Stimulated activated CD4-positive, alpha-beta T cell treated with anti-CD3 and anti-CD28 coated beads, TNF-alpha, amount 100 ng/mL, for 4 hours (primary cell): ENCODE measurements at places on chromosomes 12 and 14.

DNA sequence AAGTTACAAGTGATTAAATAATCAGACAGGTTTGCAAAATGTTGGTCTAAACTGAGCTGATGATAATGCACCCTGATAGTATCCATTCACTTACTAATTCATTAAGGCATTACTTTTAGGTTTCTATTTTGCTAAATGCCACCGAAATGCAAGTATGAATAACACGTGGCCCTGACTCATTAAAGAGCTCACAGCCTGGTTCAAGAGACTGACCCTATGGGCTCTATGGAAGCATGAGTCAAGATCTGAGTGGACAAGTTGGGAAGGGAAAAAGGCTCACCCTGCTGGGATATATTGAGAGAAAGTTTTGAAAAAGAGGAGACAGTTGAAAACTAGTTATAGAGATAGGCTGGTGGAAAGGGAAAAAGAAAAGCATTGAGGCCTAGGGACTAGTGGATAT lies 14.8 kb upstream of the LRRC9 start:
- DNase-seq, result no peak

- DNase-seq, result no peak
These were observed 7.2 kb downstream of the HHIPL1 start for GRCh38 chr14:99651953-99652746.

- no peak for DNase-seq
These were observed 15.8 kb downstream of the NOC4L start for GRCh38 chr12:132160016-132160415.

GRCh38 chr12:32273063-32273522 lies 126.3 kb upstream of the FGD4 start:
- DNase-seq, result no peak

- DNase-seq, result peak; percentile 71
These were observed at the start of gene ANAPC7 for GRCh38 chr12:110403146-110403975. Gene ANAPC7 (minus strand): TSS chr12:110403708. CDS start chr12:110403627, 81 bp downstream.

GRCh38 chr12:25743679-25744215 lies 190.7 kb upstream of the LMNTD1 start:
- no peak for DNase-seq

DNA sequence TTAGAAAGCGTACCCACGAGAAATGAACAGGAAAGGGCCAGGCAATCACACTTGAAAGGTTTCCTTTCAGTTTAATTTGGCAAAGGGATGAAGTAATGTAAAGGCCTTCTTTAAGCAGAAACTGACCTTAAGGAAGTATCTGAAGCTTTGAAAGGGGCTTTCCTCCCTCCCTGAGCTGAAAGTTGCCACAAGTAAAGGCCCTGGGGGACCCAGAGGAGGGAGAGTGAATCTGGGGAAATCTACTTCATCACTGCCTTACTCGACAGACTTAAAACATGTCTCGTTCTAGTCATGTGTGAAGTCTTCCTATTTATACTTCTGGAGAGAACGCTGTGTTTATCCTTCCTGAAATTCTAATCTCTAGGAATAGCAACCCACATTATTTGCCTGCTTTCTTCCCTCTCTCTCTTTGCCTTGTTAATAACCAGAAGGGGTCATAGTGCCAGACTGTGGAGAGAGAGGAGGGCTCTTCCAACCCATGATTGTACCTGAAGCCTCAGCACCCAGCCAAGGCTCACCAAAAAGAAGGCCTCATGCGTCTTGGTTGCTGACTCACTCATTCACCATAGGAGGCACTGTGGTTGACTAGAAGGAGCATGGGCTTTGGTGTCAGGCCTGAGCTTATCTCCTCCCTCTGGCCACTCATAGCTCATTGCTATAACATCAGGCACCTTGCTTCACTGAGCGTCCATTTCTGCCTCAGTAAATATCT lies 10.2 kb upstream of the GPX2 start:
- no peak for DNase-seq

- no peak for DNase-seq
These were observed 588.2 kb downstream of the NRXN3 start for GRCh38 chr14:78758333-78758732.

- DNase-seq, result no peak
These were observed 31.1 kb downstream of the INTS13 start for GRCh38 chr12:26906704-26907103.

GRCh38 chr14:72800848-72801370 lies 93.0 kb downstream of the DPF3 start:
- no peak for DNase-seq

GRCh38 chr14:95445161-95445560 lies 71.3 kb downstream of the SYNE3 start:
- no peak for DNase-seq

- DNase-seq, result no peak
These were observed 3.6 kb downstream of the TNFAIP2 start for GRCh38 chr14:103126873-103127304.

- no peak for DNase-seq
These were observed 53.8 kb downstream of the TESC start for GRCh38 chr12:117045160-117046010.

DNA sequence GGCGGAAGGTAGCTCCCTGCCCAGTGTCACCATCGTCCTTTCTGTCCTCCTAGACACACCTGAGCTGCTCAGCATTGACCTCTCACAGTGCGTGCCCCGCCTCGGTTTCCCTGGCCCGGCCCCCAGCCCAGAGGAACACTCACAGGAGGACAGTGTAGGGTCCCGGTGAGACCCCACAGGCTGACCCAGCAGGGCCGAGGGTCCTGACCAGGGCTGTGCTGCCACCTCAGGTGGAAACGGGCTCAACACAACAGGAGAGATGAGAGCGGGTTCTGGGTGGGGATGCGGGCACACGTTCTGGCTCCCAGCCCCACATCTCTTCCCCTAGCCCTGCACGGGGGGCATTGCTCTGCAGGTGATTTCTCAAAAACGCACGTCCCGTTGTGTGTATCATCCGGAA lies 98.1 kb downstream of the PIWIL1 start:
- no peak for DNase-seq

- peak; percentile 25 for DNase-seq
These were observed 707 bp downstream of the CPSF6 start for GRCh38 chr12:69239922-69240630.

GRCh38 chr14:96168581-96168980 lies 36.1 kb upstream of the BDKRB2 start:
- DNase-seq, result no peak

GRCh38 chr12:105120551-105120950 lies 13.0 kb downstream of the WASHC4 start:
- DNase-seq, result no peak

DNA sequence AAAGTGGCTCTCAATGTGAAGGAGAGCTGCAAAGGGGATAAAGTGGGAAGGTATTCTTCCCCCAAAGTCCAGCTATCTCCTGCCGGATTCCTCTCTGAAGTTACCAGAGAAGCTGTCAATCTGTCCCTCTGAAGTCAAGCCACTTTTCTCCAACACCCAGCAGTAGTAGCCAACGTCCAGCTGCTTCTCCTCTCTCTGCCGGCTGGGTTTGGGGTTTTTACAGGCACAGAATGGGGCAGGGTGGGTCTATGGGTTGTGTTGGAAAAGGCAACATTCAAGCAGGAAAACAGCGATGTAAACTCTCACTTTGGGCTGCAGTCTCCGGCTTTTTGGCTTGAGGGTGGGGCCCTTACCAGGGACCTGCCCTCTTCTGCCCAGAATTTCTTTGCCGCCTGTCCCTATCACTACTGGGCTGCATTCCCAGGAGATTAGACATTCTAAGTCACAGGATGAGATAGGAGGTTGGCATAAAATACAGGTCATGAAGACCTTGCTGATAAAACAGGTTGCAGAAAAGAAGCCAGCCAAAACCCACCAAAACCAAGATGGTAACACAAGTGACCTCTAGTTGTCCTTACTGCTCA lies 16.3 kb downstream of the CAPZA3 start:
- DNase-seq, result no peak

DNA sequence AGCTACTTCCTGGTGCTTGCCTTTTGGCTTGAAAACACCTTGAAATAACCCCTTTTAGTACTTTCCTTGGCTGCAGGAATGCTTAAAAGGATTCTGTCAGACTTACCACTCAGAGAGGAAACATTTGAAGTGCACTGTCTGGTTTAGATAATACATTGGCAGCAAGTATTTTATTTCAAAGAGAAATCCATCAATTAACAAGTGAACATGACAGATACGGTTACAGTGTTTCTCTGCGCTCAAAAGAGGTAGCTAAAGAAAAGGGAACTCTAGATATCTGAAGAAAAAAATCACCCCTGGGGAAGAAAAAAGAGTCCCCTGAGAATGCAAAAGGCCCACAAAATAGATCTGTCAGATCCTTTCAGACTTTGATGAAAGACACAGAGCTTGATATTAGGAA lies 421.9 kb downstream of the LRFN5 start:
- no peak for DNase-seq

GRCh38 chr12:32542428-32543229 lies 136.5 kb upstream of the DNM1L start:
- DNase-seq, result no peak

- no peak for DNase-seq
These were observed 77.5 kb downstream of the ELK3 start for GRCh38 chr12:96271469-96272199.

GRCh38 chr12:118830296-118830695 lies 151.0 kb upstream of the SRRM4 start:
- no peak for DNase-seq

- no peak for DNase-seq
These were observed 488.8 kb downstream of the ETNK1 start for GRCh38 chr12:23113781-23114180.

GRCh38 chr12:41769810-41770209 lies 374.9 kb downstream of the GXYLT1 start:
- DNase-seq, result no peak

DNA sequence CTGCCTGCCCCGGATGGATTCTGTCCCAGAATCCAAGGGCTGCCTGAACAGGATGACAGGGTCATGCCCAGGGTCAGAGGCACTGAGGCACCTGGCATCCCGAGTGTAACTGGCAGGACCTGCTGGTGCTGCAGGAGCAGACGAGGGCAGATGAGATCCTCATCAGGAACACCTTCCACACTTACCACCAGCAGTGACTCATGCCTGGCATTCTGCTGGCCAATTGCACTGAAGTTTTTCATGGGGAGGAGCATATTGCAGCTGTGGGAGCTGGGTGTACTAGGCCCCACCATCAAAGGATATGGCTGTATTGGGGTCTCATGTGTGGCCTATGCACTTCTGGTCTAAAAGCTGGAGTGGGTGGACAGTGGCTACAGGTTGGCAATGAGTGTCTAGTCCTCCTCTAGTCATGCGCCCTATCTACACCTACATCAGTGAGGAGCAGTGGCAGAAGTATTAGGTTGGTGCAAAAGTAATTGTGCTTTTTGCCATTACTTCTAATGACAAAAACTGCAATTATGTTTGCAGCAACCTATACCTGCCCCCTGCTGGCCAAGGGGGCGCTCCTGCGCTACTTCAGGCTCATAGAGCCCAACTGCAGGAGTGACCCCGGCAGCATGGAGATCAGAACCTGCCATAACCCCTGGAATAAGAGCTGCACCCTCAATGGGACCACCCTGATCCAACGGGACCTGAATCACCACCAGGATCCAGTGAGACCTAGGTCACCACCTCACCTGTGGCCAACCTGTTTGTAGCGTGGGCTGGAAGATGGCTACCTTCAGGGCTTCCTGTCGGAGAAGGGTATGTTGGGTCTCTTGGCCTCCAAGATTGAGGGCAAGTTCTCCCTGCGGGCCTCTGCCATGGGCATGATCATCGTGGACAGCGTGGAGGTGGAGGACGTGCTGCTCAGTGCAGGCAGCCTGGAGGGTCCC lies 8.0 kb upstream of the C12orf42 start:
- no peak for DNase-seq

- no peak for DNase-seq
These were observed 11.4 kb downstream of the CABP1 start for GRCh38 chr12:120651821-120652220.

- no peak for DNase-seq
These were observed 363.2 kb downstream of the GALC start for GRCh38 chr14:87629788-87630187.

DNA sequence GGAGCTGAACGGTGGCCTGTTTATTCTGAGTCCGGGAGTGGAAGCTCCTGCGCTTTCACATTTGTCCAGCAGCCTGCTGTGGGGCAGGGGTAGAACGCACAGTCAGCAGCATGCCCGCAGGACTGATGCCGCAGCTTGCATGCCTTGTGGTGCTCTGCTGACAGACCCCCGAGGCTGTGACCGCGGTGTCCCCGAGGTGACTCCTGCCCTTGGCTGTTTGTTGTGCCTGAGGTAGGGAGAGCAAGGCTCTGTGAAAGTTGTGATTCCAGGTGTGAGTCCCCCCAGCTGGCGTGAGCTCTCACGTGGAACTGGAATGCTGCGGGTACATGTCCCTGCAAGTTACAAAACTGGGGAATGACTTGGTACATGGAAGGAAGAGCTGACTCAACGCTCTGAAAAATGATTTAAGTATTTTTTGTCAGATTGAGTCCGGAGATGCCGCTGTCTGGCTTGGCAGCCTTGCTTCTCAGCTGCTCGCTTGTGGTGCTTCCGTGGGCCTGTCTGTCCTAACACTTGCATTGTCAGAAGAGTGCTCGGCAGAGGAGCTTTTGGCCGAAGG lies 18.1 kb downstream of the MLXIP start:
- no peak for DNase-seq

- no peak for DNase-seq
These were observed 301.5 kb upstream of the ATP2B1 start for GRCh38 chr12:90010089-90010488.

GRCh38 chr12:130185455-130186391 lies 23.5 kb downstream of the FZD10 start:
- no peak for DNase-seq

DNA sequence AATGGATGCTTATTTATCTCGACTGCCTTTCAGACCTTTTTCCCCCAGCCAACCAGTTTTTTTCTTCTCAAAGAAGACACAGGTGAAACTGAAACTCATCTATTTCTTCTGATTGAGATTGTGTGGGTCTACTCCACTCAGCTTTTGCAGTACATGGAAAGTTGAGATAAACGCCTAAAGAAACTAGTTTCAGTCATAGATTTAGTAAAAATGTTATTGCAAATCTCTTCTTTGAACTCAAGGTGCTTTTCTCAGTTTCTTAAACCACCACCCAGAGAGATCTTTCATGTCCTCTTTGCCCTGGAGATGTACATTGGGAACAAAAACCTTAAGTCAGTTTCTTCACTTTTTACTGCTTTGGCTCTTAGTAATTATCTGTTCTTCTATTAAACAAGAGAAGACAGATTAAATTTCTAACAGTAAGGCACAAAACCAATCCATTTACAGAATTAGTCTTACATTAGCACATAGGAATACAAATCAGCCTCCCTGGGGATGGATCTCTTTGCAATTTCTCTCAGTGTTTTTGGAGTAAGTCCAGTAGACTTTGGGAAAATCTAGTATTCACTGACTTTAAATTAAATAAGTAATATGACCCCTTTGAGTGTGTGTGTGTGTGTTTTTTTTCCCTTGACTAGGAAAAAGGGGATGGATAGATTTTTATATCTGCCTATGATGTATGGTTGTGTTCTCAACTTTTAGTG lies 11.6 kb downstream of the FBXW8 start:
- no peak for DNase-seq

DNA sequence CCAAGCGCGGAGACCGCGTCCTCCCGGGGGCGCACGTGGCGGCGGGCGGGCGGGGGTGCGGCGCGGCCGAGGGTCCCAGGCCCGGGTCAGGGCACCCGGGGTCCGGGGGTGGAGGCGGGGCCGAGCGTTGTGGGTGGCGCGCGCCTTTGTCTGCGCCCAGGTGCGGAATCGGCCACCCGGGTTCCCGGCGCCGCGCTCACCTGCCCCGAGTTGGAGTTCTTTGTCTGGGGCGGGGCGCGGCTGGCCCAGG lies 50.1 kb downstream of the LRCOL1 start:
- DNase-seq, result no peak
